ENCODE measurements at places on chromosomes 4 and X. TPM values are rescaled to one million over a fixed set of nuclear protein-coding genes. Genes with fewer than 3 reads are reported as not detected.

The XAGE2 gene
- not detected for total RNA-seq

The GLRA3 gene
- total RNA-seq: not detected

The GLRA2 gene
- total RNA-seq: not detected

The TRIM61 gene
- total RNA-seq: 1.4 TPM

The ZAR1 gene
- total RNA-seq: not detected

DNA sequence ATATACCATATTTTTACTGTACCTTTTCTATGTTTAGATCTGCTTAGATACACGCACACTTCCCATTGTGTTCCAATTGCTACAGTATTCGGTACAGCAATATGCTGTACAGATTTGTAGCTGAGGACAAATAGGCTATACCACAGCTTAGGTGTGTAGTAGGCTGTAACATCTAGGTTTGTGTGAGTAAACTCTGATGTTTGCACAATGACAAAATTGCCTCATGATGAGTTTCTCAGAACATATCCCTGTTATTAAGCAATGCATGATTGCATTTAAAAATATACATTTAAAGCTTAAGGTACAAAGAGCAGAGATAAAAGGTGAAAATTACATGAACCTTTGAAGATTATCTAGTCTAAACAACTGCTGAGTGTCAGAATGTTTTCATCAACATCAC is 181.7 kb downstream of the ADGRA3 start:
- DNase-seq: no peak

DNA sequence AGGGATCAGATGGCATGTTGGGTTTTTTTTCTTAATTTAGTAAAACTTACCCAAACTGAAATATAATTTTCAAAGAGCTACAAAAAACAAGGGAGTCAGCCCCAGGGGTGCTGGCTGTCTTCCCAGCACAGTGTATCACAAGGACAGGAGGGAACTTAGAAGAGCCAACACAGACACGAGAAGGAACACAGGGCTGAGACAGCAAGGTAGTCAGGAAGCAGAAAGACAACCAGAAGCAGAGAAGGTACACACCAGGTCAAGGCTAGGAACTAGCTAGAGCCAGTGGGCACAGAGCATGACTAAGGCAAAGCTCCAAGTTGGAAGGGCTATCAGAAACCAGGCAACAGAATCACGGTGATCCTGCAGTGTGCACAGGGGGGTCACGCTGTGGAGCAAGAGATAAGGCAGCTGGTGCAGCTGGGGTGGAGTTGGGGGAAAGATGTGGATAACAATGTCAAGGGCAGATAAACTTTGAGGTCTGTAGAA is 168.7 kb downstream of the NR3C2 start:
- DNase-seq: no peak

Measured in omental fat pad (tissue), 4 donors.